H7 (cell line): ENCODE measurements at places on chromosomes 7 and 10. TPM values are rescaled to one million over a fixed set of nuclear protein-coding genes. Genes with fewer than 3 reads are reported as not detected.

Gene TRIP6
- total RNA-seq: 95.7 and 118 TPM in 2 replicates

Gene SDK1
- 2.4 and 4.1 TPM in 2 replicates for total RNA-seq

Gene CRTAC1
- 0.03 and 0.63 TPM in 2 replicates for total RNA-seq

Gene PDZD8
- total RNA-seq: 15.2 and 21.1 TPM in 2 replicates
